ENCODE measurements at places on chromosomes 13 and 19.

DNA sequence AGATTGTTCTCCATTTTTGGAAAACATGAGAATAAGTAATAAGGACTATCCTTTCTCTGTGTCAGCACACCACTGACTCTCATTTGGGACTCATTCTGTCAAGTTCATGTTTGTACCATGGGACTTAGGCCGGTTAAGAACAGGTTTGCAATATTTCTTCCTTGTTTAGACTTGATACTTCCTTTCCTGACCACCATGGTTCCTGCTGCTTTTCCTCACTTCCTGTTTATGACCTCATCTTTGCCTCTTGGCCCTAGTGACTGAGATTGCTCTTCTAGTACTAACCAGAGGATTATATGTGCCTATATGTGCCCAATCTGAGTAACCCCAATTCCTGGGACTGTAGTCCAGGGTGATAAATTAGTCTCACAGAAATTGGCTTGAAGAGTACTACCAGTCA is 32.5 kb upstream of the NDFIP2 start:
- DNase-seq, result no peak

DNA sequence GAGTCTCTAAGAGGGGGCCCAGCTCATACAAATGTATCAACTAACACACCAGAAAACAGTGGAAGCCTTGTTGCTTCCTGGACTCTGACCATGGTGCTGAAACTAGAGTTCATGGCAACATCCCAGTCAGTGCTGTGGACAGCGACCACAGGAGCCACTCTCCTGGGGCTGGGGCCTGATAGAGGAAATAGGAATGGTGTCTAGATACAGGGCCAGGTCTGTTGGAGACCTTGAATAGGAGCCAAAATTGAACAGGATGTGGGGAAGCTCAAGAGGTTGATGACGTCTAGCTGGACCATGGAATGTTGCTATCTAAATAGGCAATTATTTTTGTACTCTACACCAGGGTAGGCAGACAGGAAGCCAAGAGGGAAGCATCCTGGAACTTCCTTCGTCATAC is 21.7 kb downstream of the LILRB4 start:
- DNase-seq, result no peak

DNA sequence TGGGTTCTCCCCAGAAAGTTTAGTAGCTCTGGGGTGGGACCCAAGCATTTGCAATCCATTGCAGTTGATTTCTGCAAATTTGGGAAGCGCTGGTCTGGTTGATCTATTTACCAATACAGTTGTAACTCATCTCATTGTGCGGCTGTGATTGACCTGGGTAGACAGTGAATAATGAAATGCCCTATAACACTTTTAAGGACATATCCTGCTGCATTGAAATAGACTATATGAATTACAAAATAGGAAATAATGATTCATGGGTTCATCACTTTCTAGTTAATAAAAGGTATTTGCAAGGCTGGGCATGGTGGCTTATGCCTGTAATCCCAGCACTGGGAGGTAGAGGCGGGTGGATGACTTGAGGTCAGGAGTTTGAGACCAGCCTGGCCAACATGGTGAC is 59.0 kb upstream of the FARP1 start:
- no peak for DNase-seq

- no peak for DNase-seq
Measured at GRCh38 chr19:8025316-8025715, 19.9 kb upstream of the ELAVL1 start.

DNA sequence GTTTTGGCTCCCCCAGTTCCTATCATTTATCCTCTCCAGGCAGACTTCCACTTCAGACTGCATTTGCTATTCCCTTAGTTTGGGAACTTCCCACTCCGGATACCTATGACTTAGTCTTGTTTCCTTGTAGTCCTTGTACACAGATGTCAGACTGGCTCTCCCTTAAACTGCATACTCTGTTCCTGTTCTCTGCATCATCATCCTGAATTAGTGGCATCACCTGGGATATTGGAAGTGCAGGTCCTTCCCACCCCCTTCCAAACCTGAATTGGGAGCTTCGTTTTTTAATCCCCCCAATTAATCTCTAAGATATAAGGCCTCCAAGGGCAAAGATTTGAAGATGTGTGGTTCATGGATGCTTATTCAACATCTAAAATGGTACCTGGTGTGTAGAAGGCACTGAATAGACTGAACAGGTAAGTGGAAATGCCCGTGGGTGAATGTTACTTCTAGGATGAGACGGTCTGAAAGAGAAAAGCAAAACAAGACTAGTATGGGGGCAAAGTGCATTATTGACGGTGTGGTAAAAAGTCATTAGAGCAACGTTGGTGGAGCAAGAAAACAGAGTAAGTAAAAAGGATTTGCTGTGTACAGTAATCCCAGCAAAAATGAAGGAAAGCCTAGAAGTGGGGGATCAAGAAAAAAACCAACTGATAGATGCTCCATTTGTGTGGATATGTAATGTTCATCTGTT is 9.6 kb downstream of the MIR17HG start:
- no peak for DNase-seq

- no peak for DNase-seq
Measured at GRCh38 chr13:73715114-73715910, 418.9 kb downstream of the KLF12 start.

- no peak for DNase-seq
Measured at GRCh38 chr13:23919006-23919405, 21.7 kb upstream of the C1QTNF9B start.

DNA sequence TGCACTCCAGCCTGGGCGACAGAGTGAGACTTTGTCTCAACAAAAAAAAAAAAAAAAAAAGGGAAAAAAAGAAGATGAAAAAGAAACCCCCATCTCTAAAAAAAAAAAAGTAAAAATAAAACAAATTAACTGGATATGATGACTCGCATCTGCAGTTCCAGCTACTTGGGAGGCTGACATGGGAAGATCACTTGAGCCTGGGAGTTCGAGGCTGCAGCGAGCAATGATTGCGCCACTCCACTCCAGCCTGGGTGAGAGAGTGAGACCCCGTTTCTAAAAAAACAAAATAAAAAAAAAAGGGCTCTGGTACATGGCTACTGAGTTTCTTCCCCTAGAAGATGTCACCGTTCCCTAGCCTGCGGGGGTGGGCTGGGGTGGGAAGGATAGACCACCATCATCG is 2.4 kb upstream of the CATSPERG start:
- DNase-seq, result no peak

GRCh38 chr19:18802354-18802753 is 11.2 kb upstream of the COMP start:
- no peak for DNase-seq

DNA sequence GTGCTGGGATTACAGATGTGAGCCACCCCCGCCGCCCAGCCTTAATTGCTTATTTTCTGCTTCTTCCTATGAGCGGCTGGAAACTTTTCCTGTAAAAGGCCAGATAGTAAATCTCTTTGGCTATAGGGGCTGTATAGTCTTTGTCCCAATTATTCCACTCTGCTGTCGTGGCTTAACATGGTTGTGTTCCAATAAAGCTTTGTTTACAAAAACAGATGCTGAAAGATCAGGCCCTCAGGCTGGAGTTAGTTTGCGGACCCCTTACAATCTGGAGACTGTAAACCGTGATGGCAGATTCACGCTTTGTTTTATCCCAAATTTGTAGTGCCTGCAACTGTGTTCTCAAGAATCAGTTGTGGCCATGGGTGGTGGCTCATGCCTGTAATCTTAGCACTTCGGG is 10.7 kb downstream of the KCNC3 start:
- DNase-seq, result no peak

DNA sequence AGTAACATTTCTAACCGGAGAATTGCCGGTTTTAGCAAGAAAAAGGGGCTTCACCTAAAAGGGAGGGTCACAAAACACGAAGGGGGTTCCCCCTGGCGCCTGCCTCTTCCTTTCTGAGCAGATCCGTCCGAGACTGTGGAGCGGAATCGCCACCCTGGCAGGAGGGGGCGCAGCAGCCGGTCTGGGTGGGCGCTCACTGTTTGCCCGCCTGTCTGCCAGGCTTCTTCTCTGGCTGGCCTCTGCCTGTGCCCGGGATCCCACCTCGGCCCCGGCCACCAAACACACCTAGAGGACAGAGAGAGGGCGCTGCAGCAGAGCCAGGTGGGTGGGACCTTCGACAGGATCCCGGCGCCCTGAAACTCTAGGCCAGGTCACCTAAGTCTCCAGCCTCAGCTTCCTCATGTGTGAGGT is 15.6 kb downstream of the LSM4 start:
- DNase-seq, result no peak

- DNase-seq, result no peak
Measured at GRCh38 chr13:101751488-101751887, 299.0 kb downstream of the ITGBL1 start.

DNA sequence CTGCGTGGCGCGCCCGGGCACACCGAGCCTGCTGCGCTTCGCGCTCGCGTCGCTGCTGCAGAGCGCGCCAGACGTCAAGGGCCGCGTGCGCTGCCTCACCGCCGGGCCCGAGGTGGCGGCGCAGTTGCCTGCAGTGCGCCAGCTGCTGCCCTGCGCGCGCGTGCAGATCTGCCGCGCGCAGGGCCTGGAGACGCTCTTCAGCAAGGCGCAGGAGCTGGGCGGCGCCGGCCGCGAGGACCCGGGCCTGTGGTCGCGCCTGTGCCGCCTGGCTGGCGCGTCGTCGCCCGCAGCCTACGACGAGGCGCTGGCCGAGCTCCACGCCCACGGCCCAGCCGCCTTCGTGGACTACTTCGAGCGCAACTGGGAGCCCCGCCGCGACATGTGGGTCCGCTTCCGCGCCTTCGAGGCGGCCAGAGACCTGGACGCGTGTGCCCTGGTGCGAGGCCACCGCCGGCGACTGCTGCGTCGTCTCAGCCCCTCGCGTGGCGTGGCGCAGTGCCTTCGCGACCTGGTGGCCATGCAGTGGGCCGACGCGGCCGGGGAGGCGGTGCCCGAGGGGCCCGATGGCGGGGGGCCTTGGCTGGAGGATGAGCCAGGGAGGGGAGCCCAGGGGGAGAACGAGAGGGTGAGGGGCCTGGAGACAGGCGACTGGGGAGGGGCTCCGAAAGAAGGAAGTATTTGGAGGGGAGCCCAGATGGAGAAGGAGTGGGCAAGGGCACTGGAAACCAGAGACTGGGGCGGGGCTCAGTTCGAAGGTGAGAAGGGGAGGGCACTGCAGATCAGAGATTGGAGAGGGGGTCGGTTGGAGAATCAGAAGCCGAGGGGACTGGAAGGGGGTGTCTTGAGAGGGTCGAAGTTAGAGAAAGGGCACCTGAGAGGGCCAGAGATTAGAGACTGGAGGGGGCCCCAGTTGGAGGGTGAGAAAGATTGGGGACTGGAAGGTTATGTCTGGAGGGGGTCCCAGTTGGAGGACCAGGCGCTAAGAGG is 24.7 kb downstream of the ZSWIM9 start:
- DNase-seq, result no peak

DNA sequence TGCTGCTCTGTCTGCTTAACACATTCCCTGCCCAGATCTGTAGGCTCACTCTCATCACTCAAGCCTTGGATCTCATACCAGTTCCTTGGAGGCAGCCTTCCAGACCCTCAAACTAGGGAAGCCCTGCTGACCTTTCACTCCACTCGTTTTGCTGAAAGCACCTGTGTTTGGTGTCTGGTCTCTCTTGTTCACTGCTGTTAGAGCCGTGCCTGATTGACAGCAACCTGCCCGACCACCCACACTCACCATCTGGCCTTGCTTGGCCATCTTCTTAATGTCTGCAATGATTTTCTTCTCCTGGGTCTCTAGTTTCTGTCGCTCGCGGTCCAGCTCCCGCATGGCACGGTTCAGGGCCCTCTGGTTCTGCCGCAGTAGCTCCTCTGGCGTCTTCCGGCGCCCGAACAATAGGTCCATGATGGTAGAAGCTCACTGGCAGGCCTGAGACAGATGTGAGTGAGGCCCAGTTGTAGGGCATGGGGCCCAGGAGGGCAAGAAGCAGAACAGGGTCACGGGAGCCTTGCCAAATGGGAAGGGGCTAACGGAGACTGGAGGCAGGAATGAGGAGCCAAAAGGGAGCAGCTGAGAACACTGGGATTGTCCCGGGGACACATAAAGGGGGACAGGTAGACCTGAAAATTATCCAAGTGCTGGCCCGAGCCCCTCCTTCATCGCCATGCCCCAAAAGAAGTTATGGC is 959 bp downstream of the CHMP2A start:
- no peak for DNase-seq

DNA sequence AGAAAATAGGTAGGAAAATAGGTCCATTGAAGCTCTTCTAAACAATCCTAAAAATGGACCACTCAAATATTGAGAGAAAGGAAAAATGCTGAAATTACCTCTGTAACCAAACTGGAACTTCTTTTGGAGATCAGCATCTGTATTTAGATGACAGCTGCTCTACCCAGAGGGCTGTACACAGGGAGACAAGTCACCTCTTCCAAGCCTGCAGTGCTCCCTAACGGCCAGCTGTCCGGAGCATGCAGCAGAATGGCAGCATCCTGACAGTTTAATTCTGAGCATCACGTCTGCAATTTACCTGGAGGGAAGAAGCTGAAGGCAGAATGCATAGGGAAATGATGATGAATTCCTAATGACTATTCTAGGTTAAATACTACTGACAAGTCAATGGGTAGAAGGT is 62.8 kb upstream of the DIAPH3 start:
- DNase-seq, result no peak

DNA sequence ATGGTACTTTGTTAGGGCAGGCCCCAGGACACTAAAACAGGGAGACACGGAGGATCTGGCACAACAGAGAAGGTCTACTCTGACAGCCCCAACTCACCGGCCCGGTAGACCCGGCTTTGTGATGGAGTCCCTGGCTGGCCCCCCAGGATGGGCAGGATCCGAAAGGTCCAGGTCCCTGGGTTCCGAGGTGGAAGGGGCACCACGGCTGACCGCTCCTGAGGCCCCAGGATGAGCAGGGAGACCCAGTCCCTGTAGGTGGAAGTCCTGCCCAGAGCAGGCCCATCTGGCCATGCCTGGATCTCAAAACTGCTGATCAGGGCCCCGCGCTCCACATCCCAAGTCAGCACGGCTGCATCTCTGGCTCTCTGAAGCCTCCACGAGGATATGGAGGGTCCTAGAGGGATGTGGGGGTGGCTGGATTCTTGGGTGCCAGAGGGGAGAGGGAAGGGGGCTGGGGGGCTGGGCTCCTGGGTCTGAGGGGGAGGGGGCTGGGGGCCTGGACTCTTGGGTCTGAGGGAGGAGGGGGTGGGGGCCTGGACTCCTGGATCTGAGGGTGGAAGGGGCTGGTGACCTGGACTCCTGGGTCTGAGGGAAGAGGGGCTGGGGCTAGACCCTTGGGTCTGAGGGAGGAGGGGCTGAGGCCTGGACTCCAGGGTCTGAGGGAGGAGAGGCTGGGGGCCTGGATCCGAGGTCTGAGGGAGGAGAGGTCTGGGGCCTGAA is 4.6 kb downstream of the VSIG10L start:
- DNase-seq, result no peak

GRCh38 chr19:17220207-17220758 is 5.1 kb downstream of the USE1 start:
- no peak for DNase-seq

- no peak for DNase-seq
Measured at GRCh38 chr19:46915386-46915785, 54.6 kb downstream of the ARHGAP35 start.

- DNase-seq, result no peak
Measured at GRCh38 chr13:25177636-25178035, 5.5 kb upstream of the AMER2 start.

GRCh38 chr19:28466107-28467045 is 746.6 kb downstream of the UQCRFS1 start:
- peak; percentile 31 for DNase-seq

DNA sequence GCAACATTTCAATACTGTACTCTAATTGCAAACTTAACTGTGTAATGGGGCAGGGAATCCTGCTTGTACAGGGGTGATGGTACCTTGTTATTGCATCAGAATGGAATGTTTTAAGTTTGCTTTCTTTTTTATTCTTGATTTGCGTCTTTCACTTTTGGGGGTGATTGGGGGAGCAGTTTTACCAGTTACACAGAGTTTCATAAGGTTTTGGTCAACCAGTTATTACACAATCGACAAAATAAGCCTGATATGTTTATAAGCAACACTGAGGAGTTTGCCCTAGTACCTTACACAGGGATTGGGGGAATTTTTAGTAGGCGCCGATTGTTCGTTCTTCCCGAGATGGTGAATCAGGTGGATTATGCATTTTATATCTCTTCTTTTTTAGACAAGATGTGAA is 2.7 kb downstream of the KLF5 start:
- DNase-seq, result no peak

All from stimulated activated CD8-positive, alpha-beta memory T cell treated with anti-CD3 and anti-CD28 coated beads, Interleukin-4, amount 100 ng/mL, for 1 hour (primary cell).